ENCODE measurements at places on chromosomes 12 and 14.
A peak's percentile ranks its signal among the peaks of the same experiment; 100 is the strongest.

DNA sequence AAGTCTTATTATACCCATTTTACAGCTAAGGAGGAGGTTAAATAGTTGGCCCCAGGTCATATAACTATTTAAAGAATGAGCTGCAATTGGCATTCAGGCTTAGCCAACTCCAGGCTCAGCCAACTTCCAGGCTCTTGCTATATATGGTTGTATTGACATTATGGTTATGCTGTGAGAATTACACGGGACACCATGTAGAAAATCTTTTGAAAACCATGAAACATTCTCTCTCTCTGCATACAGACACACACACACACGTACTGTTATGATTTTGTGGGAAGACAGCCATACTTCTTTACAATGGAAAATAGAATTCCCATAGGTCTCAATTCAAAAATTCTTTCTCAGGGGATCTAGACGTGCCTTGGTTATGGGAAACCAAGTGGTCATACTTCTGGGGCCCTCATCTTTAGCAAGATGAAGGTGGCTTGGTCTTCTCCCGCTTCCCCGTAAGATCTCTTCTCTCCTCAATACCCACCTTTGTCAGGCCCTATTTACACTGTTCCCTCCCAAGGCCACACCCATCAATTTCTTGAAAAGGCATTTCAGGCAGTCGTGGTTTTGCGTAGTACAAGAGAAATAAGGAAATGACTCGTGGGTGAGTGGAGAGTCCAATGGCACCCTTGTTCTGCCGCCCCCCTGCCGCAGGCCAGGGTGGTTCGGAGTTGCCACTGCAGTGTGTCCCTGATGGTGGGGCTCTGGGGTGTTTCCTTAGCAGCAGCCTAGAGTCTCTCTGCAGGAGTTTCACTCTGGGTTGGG lies 10.0 kb upstream of the GPRC5A start:
- no peak for DNase-seq

GRCh38 chr14:89379006-89379405 lies 38.0 kb downstream of the FOXN3 start:
- no peak for DNase-seq

DNA sequence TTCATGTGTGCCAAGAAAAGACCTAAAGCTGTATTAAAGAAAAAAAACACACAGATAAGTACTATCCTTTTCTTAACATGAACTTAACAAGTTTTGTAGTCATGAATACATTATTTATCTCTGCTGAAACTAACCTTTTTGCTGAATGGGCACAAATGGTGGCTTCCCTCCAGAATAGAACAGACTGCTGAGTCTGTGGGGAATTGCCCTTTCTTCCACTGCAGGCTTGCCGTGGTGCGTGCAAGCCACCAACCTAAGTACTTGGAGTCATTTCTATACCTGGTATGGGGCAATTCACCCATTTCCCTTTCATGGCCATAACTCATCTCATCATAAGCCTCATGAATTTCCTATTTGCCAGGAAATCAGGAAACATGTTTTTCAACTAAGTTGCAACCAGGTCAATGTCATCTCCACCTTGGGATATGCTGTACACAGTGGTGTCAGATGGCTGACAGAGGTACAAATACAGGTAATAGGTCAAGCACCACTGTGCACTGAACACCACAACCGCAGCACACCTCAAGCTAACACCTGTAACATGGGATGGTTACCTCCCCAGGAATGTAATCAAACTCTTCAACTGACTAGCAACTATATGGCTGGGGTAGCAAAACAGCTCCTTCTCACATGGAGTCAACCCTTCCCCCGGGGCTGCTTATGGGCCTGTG lies 49.9 kb downstream of the CATSPERB start:
- DNase-seq, result no peak

DNA sequence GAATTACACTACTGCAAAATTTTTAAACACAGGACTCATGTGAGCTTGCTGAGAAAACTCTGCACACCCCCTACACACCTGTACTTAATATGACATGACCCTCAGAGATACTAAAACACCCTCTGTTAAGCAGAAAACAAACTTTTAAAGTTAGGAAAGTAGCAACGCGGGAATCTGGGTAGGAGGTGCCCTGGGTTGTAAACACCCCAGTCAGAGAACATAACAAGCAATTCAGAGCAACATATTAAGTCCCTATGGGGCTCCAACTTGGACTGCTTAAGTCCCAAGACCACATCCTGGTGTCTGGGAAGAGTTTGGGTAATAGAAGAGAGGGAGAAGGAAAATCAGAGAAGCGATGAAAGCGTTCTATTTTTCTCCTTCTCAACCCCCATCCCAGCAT lies 1.2 kb downstream of the ATF7 start:
- DNase-seq, result no peak

- no peak for DNase-seq
These were observed 19.6 kb downstream of the SENP1 start for GRCh38 chr12:48086327-48086726.

DNA sequence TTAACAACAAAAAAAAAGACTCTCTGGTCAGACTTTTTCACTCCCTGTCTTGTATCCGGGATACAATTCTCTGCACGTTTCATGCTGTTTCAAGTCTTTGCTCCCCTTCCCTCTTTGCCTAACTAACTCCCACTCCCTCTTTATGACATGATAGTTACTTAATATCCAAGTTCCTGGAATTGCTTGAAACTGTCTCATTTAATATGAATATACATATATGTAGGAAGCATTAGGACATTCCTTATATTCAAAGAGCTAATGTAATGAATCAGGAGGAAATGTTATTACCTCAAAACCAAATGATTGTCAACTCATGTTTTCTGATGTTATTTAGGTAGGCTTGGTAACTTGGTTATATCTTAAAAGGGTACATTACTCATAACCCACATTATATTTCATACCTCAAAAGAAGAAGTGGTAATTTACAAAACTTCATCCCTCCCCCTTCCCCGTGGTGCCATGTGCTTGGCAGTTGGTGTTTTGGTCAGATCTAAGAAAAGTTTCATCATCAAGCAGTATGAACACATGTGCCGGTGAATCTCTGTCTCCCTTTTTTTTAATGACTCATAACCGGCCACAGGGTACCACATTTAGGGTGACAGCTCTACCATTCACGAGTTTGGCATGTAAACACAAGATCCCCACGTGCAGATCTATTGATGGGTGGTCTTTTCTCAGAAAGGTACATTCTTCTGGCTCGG lies 56.5 kb downstream of the HCAR2 start:
- peak; percentile 39 for DNase-seq

DNA sequence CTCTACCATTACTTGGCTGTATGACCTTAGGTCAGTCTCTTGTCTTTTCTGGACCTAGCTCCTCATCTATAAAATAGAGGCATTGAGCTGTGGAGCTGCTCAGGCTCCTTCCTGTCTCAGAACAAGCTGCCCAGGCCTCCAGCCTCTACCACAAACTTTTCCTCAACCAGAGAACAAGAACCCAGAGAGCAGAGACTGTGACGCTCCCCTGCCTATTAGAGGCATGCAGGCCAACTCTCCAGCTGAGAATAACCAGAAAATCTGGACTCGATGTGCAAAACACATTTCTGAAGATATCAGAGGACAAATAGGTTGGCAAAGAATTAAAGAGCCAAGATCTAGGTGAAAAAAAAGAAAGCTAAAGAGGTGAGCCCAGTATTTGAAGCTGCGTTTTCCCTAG lies 17.8 kb upstream of the PNMA1 start:
- DNase-seq, result no peak

- no peak for DNase-seq
These were observed 385.3 kb downstream of the NPAS3 start for GRCh38 chr14:33323979-33324378.

- no peak for DNase-seq
These were observed 19.3 kb downstream of the NT5DC3 start for GRCh38 chr12:103821773-103822172.
